ENCODE measurements at places on chromosomes 5 and 9.

- DNase-seq, result no peak
Measured at GRCh38 chr5:149294872-149295829, 23.5 kb downstream of the AFAP1L1 start.

DNA sequence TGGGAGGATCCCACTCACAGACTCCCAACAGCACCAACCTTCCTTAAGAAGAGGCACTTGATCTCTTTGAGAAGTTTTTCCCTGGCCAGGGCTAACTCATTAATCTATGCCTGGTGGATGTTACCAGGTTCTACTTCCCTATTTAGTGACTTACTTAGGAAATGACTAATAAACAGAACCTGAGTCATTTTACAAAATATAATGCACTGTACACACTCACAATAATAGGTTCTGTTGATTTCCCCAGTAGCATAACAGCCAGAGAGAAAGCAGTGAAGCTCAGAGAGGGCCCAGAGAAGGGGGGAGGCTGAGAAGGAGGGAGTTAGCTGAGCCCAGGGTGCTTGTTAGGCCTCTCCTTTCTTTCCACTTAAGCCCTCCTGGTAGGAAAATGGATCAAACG lies 27.1 kb downstream of the FRMD3 start:
- DNase-seq, result no peak

GRCh38 chr9:130542457-130543228 lies 36.7 kb upstream of the FUBP3 start:
- DNase-seq, result no peak

GRCh38 chr5:76082772-76083554 lies at the start of gene SV2C:
SV2C (plus strand) TSS chr5:76083383; CDS start chr5:76131751, 48,368 bp downstream.
- DNase-seq, result peak; percentile 47

DNA sequence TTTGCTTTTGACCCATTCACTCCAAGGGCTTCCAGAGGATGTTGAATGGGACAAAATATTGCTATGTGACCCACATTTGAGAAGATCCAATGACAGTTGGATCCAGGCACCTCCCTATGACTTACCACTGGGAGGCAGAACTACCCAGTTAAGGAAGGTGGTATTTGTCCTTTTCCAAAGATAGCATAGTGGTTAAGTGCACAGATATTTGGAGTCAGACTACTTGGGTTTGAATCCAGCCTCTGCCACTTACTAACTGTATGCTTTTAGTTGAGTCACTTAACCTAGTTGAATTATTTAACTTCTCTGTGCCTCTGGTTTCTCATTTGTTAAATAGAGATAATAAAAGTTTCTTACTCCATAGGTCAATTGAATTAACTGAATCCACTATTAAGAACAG lies 74.5 kb upstream of the PALM2AKAP2 start:
- DNase-seq, result no peak

Data from HEK293T (cell line).